ENCODE measurements at places on chromosomes 1 and 21. TPM values are rescaled to one million over a fixed set of nuclear protein-coding genes. Genes with fewer than 3 reads are reported as not detected.

CLCA4 gene
- total RNA-seq = not detected

KRTAP10-2 gene
- not detected for total RNA-seq

MEGF6 gene
- total RNA-seq = 1.7 TPM

TFF2 gene
- total RNA-seq = not detected

All from activated CD4-positive, alpha-beta T cell treated with anti-CD3 and anti-CD28 coated beads, Interleukin-2, amount 10 ng/mL, durations not matched to agents 24 days and 14 days (primary cell).